ENCODE measurements at places on chromosomes 13 and 19.

DNA sequence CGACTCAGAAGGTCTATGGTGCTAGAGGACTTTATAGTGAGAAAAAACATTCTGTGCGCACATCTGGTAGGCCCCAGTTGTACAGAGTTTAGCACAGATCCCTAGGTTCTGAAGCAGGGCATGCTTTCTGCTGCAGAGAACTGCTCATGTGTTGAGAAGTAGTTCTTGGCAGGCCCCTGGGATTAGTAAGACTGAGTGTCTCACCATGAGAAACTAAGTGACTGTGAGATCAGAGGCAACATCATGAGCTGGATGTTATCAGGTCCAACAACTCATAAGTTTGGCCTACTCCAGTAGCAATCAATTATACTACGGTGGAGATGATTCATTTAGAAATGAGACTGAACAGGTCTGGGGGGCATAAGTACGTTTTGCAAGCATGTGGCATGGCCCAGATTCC lies 507.4 kb upstream of the KLF12 start:
- DNase-seq = no peak

DNA sequence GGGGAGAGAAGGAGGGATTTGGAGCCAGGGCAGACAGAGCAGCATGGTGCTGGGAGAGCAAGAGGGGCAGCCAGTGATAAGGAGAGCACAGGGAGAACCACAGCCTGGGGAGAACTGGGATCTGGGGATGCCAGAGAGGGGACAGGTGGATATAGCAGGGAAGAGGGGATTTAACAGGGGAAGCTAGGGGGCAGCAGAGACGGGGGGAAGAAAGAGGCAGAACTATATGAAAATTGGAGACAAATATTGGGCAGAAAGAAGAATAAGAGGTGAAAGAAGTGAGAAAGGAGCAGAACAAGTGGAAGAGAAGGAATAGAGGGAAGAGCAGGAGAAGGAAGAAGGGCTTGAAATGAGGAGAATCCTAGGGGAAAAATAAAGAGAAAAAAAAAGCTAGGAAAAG lies 6.5 kb upstream of the ZNF528 start:
- no peak for DNase-seq

GRCh38 chr13:66501181-66501580 lies 729.0 kb downstream of the PCDH9 start:
- DNase-seq = no peak

- DNase-seq = no peak
Measured at GRCh38 chr19:17075864-17076542, 426 bp downstream of the MYO9B start.

GRCh38 chr13:99356262-99357091 lies 49.3 kb upstream of the GPR183 start:
- no peak for DNase-seq

DNA sequence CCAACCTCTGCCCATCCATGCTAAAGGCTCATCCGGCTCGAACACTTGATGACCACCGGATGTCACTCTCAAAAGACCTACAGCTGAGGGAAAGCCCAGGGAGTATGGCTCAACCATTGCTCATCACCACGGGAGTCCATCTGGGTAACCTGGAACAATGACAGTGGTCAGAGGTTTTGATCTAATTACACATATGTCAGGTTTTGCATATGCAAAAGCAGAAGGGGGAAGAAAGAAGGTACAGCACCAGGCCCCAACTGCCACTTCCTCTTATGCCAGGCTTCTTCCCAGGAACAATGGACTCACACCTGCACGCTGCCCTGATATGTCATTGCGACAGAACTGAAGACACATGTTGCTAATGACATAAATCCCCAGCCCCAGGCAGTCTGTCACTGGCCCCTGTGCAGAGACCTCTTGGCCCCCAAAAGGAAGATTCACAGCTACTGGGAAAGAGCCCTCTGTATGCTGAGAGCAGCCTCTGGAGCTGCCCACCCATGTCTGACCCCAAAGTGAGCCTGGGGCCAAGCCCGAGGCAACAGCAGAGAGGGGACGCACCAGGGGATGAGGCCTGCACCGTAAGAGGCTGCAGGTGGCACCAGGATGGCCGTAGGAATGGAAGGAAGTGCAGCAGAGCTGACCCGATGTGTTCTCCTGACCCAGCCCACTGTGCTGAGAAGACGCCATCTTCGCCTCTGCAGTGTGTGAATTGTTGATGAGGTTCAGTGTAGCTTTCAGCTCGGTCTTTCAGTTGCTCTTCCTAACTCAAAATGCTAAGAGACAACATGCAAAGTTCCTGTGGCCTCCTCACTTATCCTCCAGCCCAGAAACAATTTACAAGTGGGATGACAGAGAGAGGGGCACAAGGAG lies 26.3 kb downstream of the EPS15L1 start:
- DNase-seq = no peak

- no peak for DNase-seq
Measured at GRCh38 chr13:44051918-44052675, 172.4 kb downstream of the LACC1 start.

DNA sequence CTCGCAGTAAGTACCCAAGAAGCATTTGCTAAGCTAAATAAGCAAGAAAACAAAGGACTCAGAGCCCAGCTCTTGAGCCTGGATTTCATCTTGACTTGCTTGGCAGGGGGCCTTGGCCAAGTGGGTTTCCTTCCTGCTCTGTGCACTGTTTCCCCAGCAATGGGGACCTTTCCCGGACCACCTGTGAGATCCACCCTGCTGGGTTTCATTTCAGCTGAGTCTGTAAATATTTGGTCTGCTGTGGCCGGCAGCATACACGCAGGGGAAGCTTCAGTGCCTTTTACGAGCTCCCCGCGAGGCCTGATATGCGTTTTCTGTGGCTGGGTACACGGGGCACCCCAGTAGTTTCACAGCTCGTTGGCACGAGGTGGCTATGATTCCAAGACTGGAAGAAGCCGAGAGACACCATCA lies 12.4 kb upstream of the TINCR start:
- DNase-seq = no peak

- DNase-seq = no peak
Measured at GRCh38 chr13:90896002-90896401, 451.5 kb upstream of the MIR17HG start.

DNA sequence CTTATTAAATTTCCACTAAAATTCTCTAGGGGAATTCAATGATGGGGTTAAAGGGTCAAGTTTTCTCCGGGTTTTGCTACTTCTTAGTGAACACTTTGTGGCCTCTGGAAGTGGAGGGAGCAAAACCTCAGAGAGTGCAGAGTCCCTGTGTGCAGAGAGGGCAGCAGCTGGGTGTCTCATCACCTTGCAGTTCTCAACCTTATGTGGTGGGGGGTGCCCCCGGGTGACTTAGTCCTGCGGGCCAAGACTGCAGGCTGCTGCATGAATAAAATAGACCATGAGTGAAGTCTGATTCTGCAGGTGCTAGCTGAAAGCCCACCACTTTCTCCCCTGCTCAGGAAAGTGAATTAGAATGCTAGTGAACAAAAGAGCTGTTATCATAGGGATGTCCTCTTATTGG lies 191.6 kb downstream of the DLEU7 start:
- no peak for DNase-seq
